ENCODE measurements at places on chromosomes 6 and 20.

GRCh38 chr20:430091-430999 lies 22.2 kb downstream of the RBCK1 start:
- no peak for DNase-seq

- DNase-seq: peak; percentile 78
Observed at GRCh38 chr6:6007366-6008088, 802 bp upstream of the NRN1 start.

- DNase-seq: no peak
Observed at GRCh38 chr6:133610971-133611370, 277.9 kb upstream of the TCF21 start.

DNA sequence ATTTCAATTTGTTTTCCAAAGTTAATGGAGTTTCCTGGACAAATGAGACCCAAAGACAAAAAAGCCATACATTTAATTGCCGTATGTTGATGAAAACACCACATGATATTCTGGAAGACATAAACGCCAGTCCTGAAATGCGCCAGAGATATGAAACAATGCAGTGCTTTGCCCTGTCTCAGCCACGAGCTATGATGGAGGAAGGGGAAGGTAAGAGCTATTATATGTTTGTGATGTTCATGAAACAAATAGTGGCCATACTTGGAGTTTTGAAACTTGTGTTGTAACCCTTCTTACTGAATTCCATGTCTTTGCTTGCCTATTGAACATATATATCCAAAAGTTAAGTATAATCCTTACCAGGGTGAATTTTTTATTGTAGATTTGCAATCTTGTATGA lies 125.9 kb downstream of the NCOA3 start:
- no peak for DNase-seq

GRCh38 chr6:10315034-10315433 lies 99.8 kb downstream of the TFAP2A start:
- no peak for DNase-seq

- DNase-seq: no peak
Observed at GRCh38 chr6:76774781-76775384, 688.4 kb downstream of the HTR1B start.

DNA sequence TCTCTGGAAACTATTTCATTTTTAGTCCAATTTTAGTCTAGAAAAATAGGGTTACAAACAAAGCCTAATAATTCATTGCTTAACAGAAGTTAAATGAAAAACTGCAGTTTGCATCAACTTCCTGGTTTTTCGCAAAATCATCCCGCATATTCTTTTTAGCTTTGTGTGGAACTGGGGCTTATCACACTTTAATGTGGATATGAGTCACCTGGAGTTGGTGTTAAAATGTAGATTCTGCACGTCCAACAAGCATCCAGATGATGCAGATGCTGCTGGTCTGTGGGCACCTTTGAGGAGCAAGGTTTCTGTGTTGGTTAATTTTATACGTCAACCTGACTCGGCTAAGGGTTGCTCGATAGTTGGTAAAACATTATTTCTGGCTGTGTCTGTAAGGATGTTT lies 126.1 kb downstream of the PLCB4 start:
- no peak for DNase-seq
